RPMI7951 (cell line): ENCODE measurements at places on chromosomes 2 and 18.

DNA sequence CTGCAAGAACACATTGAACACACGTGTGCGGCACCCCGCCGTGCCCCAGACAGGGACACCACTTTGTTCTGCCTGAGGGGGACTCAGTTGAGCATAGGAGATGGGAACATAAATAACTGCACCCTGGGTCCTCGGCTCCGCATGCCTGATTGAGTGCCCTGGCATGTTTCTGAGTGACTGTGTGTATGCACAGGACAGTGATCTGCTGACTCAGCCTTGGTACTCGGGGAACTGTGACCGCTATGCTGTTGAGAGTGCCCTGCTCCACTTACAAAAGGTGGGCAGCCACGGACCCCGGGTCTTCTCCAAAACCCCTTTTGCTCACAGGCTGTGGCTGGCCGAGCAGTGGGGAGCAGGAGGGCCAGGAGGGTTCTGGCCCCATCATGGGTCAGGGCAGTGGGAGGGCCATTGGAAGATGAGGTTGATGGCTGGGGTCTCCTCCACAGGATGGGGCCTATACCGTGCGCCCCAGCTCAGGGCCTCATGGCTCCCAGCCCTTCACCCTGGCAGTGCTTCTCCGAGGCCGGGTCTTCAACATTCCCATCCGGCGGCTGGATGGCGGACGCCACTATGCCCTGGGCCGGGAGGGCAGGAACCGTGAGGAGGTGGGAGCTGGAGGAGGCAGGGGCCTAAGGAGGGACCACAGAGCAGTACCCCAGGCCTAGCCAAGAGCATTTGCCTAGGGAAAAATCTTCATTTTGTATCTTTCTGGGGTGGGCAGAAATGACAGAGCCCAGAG, 16.9 kb downstream of the SH2D6 start:
- no peak for DNase-seq

GRCh38 chr18:68484241-68484640, 230.7 kb downstream of the TMX3 start:
- peak; percentile 15 for DNase-seq

GRCh38 chr2:120699292-120699691, 36.4 kb upstream of the GLI2 start:
- DNase-seq: no peak

DNA sequence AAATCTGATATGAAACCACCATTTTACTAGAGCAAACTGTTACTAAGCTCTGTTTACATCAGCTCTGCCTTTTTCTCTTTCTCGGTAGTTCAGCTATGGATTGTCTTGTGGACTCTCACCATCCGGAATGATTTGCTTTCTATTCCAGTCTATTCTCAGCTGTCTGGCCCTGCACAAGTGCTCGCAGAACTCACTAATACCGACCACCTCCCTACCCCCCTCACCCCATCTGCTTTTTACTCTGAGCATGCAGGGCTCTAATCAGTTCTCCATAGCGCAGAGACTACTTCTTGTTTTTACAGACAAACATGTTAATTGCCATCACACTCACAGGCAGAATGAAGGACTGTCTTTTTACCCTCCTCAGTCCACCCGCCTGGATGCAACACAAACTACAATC, 180.7 kb upstream of the POU3F3 start:
- no peak for DNase-seq

- DNase-seq: no peak
Observed at GRCh38 chr2:60318544-60318943, 234.9 kb downstream of the BCL11A start.

DNA sequence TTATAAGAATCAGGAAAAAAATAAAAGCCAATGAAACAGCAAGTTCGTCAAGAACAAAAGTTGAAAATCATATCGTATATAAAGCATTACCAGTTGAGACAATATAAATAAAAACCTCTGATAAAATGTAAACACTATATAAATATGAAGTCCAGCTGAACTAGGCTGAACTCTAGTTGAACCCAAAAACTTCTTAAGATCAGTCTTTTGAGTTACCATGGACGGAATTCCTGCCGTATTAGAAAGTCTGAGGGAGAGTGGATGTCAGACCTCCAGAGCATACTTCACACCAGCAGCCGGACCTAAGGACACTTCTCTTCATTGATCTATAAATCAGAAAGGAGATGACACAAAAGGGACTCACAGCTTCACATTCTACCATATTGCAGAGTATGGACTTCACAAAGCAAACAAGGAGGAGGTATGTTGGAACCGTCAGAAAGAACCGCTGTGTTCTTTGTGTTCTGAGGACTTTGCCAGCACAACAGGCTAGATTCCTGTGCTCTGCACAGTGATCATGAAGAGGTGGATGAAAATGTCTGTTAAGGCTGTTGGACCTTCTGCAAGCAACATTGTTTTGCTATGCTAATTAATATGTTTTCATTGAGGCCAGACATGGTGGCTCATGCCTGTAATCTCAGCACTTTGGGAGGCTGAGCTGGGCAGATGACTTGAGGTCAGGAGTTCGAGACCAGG, 67.2 kb upstream of the SP5 start:
- DNase-seq: no peak

DNA sequence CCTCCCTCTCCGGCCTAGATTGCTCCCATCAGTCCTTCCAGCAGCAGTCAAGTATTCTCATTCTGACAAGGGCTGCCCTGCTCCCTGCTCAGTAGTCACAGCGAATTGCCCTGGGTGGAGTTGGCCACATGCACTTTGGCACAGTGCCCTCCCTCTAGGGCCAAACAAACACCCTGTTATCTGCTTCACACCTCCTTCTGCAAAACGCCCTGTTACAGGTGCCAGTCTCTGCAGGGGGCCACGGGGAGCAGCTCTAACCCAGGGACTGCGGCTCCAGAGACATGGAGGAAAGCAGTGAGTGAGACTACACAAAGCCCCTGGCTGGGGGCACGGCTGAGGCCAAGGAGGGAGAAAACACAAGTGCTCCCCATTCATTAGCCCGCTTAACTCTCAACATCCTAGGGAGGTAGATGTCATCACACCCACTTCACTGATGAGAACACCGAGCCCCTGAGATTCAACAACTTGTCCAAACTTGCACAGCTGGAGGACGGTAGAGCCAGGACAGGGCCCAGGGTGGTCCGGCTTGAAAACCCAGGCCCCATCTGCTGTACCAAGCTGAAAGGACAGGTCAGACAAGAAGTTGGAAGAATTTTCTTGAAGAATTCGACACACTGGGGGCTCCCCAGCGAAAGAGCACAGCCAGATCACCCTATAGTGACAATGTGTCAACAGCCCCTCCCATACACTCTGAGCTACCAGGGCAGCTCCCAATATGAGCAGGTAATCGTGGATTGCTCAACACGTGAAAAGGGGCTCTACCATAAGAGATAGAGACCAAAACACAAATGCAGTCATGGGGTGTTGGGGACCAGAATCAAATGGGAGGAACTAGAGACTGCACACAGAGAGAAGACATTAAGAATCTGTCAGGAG, 8.7 kb upstream of the TFCP2L1 start:
- no peak for DNase-seq

GRCh38 chr2:199933466-199933865, 21.8 kb downstream of the TYW5 start:
- peak; percentile 37 for DNase-seq

DNA sequence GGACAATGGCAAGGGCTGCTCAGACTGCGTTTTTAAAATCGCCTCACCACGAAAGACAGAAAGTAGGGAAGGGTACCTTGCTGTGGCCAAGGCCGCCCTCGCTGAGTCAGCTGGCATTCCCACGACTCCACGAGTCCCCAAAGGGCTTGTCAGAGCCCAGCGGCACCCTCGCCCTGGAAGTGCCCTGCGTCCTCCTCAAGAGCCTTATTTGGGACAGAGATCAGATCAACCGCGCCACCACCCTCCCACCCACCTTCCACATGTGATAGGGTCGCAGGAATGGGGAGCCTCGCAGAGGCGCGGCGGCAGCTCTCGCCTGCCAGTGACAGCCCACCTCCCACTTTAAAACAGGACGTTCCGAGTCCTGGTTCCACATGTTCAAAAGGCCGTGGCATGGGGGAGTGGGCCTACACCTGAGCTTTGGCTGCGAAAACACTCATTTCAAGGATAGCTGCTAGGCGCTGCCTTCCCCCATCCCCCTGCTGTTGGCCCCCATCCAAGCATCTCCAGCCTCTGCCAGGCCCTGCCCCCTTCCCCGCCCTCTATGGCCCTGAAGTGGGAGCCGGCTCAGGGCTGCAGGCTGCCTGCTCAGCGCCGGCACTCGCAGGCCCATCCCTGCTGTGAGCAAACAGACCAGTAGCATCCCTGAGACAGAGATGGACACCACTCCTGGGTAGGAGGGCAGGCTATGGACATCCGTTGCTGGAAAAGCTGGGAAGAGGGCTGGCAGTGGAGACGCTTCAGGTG, 38.1 kb upstream of the ARHGEF4 start:
- DNase-seq: no peak

DNA sequence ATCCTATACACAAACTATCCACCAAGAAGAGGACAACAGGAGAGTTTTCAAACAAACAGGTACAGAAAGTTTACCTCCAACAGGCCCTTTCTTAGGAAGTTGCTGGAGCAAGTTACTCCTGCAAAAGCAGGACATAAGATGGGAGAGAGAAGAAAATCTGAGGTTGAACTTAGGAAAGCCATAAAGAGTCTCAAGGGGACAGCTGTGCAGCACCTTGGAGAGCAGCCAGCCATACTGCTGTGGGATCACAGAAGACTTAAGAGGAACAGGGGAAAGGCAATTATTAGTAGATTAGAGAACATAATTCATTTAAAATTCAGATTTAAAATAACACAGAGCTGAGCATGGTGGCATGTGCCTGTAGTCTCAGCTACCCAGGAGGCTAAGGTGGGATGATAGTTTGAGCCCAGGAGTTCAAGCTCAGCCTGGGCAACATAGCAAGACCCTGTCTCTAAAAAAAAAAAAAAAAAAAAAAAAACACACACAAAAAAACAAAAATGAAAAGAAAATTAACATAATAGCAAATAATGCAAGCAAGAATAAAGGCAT, 148.1 kb upstream of the SIX3 start:
- DNase-seq: peak; percentile 38

DNA sequence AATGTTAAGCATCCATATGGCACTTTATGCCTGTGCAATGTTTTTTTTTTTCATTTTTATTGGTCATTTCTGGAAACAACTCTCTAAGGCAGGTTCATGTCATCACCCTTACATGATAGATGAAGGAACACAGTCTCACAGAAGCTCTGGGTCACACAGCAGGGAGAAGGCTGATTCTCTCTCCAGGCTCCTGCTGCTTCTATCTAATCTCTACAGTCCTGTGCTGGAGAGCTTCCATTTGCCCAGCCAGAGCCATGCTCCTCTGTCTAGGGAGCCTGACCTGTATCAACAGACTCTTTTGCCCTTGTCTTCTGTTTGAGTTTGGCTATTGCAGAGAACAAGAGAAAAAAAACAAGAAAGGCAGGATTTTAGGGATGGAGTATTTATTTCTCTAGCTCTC, 584.8 kb downstream of the MBD2 start:
- DNase-seq: no peak
